ENCODE measurements at places on chromosomes 12 and 14. TPM values are rescaled to one million over a fixed set of nuclear protein-coding genes. Genes with fewer than 3 reads are reported as not detected.

- no peaks in the 10 kb centered on the region for H3K36me3 ChIP-seq
- no peak overlapping the region for H3K27ac ChIP-seq
Observed at GRCh38 chr12:31355747-31356107, 29.8 kb upstream of the SINHCAF start.

DNA sequence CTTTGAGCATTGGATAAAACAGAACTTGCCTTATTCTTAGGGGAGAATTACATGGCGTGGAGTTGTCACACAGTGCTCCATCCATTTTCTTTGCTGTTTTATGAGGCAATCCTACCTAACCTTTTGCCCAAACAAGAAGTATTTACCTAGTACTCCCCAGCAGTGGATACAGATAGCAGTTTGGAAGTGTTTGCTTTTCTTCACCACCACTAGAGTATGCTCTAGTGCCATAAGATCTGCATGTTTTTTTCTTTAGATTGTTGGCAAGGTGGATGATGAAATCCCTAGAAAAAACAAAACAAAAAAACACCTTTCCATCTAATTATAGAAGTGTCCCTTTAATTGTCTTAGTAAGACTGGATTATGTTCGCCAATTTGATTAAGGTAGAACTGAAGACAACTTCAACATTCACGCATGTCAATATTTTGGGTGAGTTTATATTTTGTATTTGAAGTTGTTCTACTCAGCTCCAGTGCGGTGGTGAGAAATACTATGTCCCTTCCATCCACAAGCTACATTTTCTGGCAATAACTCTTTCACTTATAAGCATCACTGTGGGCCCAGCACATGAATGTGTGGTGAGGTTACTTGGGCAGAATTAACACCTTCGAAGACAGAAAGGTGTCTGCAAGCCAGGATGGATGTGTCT is 23.6 kb upstream of the TMEM260 start:
- no peak overlapping the region for H3K27ac ChIP-seq
- H3K27me3 ChIP-seq: no peaks in the 10 kb centered on the region
- H3K4me1 ChIP-seq: peaks cover 17% of the 10 kb centered on the region
- no peak overlapping the region for H3K4me3 ChIP-seq

- H3K27me3 ChIP-seq: no peaks in the 10 kb centered on the region
- H3K27ac ChIP-seq: no peak overlapping the region
Observed at GRCh38 chr14:84806622-84807021, 723.3 kb upstream of the FLRT2 start.

DNA sequence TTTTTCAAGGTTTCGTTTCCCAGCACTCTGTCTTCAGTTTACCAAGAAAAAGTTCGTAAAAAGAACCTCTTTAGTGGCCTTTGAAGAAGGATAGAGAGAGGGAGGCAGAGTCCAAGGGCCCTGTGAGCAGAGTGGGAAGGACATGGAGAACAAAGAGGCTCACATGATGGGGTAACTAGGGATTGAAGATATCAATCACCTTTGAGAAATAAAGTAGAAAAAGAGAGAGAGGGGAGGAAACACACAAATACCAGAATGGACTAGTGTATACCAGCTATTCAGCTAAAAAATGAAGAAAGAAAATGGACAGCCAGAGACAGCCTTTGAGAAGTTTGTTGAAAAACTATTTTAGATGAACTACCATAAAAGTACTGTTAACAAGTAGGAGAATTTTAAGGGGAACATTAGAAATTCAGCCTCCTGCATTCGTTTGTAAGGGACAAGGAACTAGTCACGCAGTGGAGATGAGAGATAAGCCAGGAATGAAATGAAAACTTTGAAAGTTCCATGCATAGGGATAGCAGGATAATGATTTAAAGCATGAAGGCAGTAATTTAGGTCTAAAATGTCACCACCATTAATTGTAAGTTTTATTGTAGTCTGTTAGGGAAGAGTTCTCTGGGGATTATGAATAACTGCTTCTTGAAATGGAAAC is 82.1 kb downstream of the SPTSSA start:
- no peaks in the 10 kb centered on the region for H3K36me3 ChIP-seq
- H3K4me3 ChIP-seq: no peak overlapping the region
- DNase-seq: no peak
- H3K27me3 ChIP-seq: no peaks in the 10 kb centered on the region

GRCh38 chr14:105116451-105117256 is 51.4 kb upstream of the GPR132 start:
- H3K4me3 ChIP-seq: no peak overlapping the region
- no peaks in the 10 kb centered on the region for H3K27me3 ChIP-seq
- no peak overlapping the region for H3K27ac ChIP-seq
- H3K4me1 ChIP-seq: no peaks in the 10 kb centered on the region

DNA sequence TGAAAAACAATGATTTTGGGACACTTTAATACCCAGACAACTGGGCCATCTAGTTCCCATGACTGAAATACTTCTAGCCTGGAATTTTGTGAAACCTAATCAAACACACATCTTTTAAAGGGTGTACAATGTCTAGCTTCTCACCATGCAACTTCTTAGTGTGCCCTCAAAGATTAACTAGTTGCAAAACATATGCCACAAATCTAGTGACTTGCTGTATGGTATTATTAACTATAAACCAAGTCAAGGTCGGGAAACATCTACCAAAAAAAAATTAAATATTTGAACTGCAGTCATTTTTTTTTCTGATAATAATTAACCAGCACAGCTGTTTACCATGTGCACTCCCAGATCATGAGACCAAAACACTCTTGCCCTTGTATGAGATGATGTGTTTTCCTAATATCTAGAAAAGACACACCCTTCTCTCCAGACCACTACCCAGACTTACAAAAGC is 171.8 kb upstream of the FOXN3 start:
- H3K36me3 ChIP-seq: no peaks in the 10 kb centered on the region
- no peaks in the 10 kb centered on the region for H3K4me1 ChIP-seq
- DNase-seq: no peak
- H3K27ac ChIP-seq: no peak overlapping the region

DNA sequence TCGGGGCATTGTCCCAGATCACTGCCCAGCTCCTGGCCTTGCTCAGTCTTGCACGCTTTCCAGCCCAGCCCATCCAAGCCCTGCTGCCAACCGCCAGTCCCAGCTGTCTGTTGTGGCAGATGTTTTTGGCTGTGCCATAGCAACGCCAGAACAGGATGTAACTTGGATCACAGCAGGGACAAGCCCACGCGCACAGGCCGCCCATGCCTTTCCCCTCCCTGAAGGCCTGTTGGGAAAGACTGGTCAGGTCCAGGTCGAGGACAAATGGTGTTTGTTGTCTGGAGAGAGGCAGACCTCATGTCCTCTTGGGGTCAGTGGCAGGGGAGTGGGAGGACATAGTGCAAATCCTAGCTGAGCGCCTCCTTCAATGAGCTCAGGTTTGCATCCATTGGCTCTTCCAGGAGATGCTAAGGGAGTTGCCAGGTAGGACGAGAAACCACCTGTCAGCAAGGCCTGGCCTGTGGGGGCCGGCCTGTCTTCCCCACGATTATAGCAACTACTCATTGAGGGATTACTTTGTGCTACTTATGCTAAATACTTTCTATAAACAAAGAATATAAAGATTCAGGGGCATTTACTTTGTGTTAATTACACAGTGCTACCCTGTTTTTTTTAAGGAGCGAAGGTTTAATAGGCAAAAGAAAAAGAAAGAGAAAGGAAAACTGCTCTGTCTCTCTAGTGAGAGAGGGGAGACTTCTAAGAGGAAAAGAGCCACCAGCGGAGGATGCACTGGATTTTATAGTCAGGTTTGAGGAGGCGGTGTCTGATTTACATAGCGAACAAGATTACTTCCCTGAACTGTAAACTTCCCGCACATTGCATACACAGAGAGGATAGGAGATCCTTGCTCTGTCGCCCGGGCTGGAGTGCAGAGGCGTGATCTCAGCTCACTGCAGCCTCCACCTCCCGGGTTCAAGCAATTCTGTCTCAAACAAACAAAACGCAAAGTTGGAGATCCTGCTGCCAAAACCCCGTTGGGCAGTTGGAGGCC is 42.8 kb upstream of the CORO1C start:
- H3K27me3 ChIP-seq: no peaks in the 10 kb centered on the region
- peaks cover 23% of the 10 kb centered on the region for H3K4me1 ChIP-seq
- no peak overlapping the region for H3K27ac ChIP-seq
- H3K36me3 ChIP-seq: no peaks in the 10 kb centered on the region
- no peak overlapping the region for H3K4me3 ChIP-seq
- peak; percentile 22 for DNase-seq

- no peak overlapping the region for H3K4me3 ChIP-seq
- no peaks in the 10 kb centered on the region for H3K36me3 ChIP-seq
- no peak overlapping the region for H3K27ac ChIP-seq
- no peaks in the 10 kb centered on the region for H3K4me1 ChIP-seq
- no peaks in the 10 kb centered on the region for H3K27me3 ChIP-seq
Observed at GRCh38 chr12:14992673-14993072, 19.8 kb downstream of the PDE6H start.

GRCh38 chr14:22382395-22382794 is 206.6 kb downstream of the DAD1 start:
- DNase-seq: no peak
- no peaks in the 10 kb centered on the region for H3K36me3 ChIP-seq
- H3K4me3 ChIP-seq: no peak overlapping the region
- H3K27ac ChIP-seq: no peak overlapping the region
- peaks cover 5% of the 10 kb centered on the region for H3K4me1 ChIP-seq
- H3K27me3 ChIP-seq: no peaks in the 10 kb centered on the region

GRCh38 chr14:95045836-95046430 is 111.4 kb downstream of the DICER1 start:
- no peak overlapping the region for H3K4me3 ChIP-seq
- H3K27ac ChIP-seq: no peak overlapping the region
- H3K4me1 ChIP-seq: peaks cover 9% of the 10 kb centered on the region
- H3K27me3 ChIP-seq: peaks cover 90% of the 10 kb centered on the region
- H3K36me3 ChIP-seq: no peaks in the 10 kb centered on the region
- no peak for DNase-seq

DNA sequence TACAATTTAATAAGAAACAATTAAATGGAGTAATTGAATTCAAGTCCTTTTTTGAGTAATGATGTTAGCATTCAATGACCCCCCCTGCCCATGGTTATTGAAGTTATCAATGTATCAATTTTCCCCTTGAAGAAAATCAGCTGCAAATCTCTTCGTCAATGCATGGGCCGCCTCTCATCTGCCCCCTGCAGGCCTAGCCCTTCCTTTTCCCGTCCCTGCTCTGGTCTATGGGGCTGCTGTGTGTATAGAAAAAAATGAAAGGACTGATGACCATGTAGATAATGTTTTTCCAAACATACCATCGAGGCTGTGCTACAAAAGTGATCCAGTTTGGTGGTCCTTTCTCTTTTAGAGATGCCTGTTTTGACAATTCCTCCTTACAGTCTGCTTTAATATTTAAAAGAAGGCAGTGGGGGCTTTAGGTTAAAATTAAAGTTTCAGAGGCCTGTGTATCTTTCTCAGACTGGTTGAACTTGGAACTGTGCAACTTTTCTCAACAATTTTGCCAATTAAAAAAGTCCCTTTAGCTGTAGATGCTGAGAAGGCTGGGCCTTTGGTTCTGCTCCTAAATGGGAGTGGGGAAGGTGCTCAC is 98.4 kb downstream of the APAF1 start:
- H3K27me3 ChIP-seq: peaks cover 33% of the 10 kb centered on the region
- no peak overlapping the region for H3K4me3 ChIP-seq
- peak; percentile 60 for DNase-seq

- no peak for DNase-seq
- H3K27me3 ChIP-seq: no peaks in the 10 kb centered on the region
- no peaks in the 10 kb centered on the region for H3K36me3 ChIP-seq
- H3K4me3 ChIP-seq: no peak overlapping the region
Observed at GRCh38 chr14:94747739-94748138, 22.2 kb downstream of the GSC start.

DNA sequence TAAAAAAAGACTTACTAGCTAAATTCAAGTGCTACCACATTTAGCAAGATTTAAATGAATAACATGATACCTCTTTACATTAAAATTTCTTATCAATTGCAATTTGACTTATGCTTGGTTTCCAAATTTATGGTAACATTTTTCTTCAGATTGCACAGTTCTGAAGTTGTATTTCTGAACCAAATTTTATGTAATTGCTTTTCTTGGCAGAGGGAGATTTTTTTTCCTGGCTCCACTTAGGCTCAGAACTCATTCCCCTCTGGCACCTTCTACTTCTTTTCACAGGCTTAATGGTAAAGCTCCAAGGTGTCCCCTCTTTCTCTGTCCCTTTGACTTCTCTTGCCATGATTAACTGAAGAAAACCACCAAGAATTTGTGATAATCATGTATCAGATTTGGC is 99.8 kb upstream of the TMTC1 start:
- H3K4me3 ChIP-seq: no peak overlapping the region
- no peaks in the 10 kb centered on the region for H3K27me3 ChIP-seq
- DNase-seq: no peak
- no peaks in the 10 kb centered on the region for H3K36me3 ChIP-seq
- H3K4me1 ChIP-seq: no peaks in the 10 kb centered on the region

- no peaks in the 10 kb centered on the region for H3K27me3 ChIP-seq
- DNase-seq: no peak
- H3K27ac ChIP-seq: no peak overlapping the region
- no peak overlapping the region for H3K4me3 ChIP-seq
- no peaks in the 10 kb centered on the region for H3K36me3 ChIP-seq
Observed at GRCh38 chr12:59929110-59929509, 333.3 kb downstream of the SLC16A7 start.

- no peak overlapping the region for H3K4me3 ChIP-seq
- H3K27me3 ChIP-seq: no peaks in the 10 kb centered on the region
- H3K27ac ChIP-seq: no peak overlapping the region
- no peak for DNase-seq
Observed at GRCh38 chr14:92670160-92670559, 78.3 kb downstream of the LGMN start.

DNA sequence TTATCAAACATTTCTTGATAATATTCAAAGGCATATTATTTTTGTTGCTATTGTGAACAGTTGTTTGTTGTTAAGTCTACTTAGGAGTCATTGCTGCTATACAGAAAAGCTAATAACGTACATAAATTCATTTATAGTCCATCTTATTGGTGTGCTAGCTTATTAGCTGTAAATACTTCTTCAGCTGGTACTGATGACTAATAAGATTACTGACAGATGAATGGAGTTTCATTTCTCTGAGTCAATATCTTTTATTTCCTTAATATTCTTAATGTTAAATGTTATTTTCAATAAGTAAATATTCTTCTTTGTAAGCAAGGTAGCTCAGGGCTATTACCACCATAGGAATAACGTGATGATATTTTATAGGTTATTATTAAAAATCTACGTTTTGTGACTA is 139.4 kb upstream of the SLCO1C1 start:
- H3K4me1 ChIP-seq: no peaks in the 10 kb centered on the region
- DNase-seq: no peak
- H3K27ac ChIP-seq: no peak overlapping the region
- H3K4me3 ChIP-seq: no peak overlapping the region
- no peaks in the 10 kb centered on the region for H3K36me3 ChIP-seq

The SMCO3 gene
- not detected for total RNA-seq

The C12orf50 gene
- total RNA-seq: not detected

The PLEKHD1 gene
- not detected for total RNA-seq

The SP7 gene
- total RNA-seq: 0.74 TPM

The PTCSC3 gene
- total RNA-seq: not detected

The FAR2 gene
- 19.5 TPM for total RNA-seq

The RPGRIP1 gene
- 3.4 TPM for total RNA-seq

The KLRC2 gene
- not detected for total RNA-seq

The BATF gene
- total RNA-seq: not detected

The SERPINA9 gene
- not detected for total RNA-seq

The MGP gene
- total RNA-seq: not detected

The CMTM5 gene
- 4.3 TPM for total RNA-seq

The C14orf39 gene
- total RNA-seq: 6.2 TPM

The SMOC1 gene
- total RNA-seq: 89.3 TPM

All from neural progenitor cell (in vitro differentiated cells).